CD4-positive, alpha-beta memory T cell (primary cell): ENCODE measurements at places on chromosomes 4 and X. TPM values are rescaled to one million over a fixed set of nuclear protein-coding genes. Genes with fewer than 3 reads are reported as not detected.

SLC9A7 gene
- 3.5 TPM for total RNA-seq

ADAM29 gene
- total RNA-seq = 0.41 TPM

AWAT2 gene
- not detected for total RNA-seq

VCX3B gene
- total RNA-seq = not detected

P2RY8 gene
- 195 TPM for total RNA-seq

DNA sequence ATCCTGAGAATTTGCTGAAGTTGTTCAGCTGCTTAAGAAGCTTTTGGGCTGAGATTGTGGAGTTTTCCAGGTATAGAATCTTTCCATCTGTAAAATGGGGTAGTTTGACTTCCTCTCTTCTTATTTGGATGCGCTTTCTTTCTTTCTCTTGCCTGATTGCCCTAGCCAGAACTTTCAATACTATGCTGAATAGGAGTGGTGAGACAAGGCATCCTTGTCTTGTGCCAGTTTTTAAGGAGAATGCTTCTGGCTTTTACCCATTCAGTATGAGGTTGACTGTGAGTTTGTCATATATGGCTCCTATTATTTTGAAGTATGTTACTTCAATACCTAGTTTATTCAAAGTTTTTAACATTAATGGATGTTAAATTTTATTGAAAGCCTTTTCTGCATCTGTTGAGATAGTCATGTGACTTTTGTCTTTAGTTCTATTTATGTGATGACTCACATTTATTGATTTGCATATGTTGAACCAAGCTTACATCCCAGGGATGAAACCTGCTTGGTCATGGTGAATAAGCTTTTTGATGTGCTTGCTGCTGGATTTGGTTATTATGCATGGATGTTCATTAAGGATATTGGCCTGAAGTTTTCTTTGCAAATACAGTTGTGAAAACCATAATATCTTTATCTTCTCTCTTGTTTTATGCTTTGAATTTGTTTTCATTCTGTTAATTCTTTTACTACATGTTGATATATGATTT, 573.8 kb upstream of the NDST4 start:
- no peaks in the 10 kb centered on the region for H3K4me1 ChIP-seq
- no peak overlapping the region for H3K27ac ChIP-seq
- DNase-seq = no peak
- no peaks in the 10 kb centered on the region for H3K27me3 ChIP-seq
- no peak overlapping the region for H3K4me3 ChIP-seq

DNA sequence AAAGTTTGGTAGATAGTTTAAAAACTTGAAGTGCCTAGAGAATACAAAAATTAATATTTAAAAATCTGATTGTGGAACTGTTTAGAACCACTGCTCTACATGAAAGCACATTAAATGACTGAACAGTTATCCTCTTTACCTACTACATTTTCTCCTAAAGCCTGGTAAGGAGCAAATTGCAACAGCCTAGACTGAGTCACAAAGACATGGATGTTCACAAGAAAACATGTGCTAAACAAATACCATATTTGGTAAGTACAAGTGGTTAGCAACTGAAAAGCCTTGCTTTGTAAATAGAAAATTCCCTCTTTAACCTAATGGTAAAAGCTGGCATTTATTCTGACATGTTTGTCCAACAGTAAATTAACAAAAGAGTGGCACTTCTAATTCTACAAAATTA, 203.1 kb downstream of the FBXO8 start:
- H3K4me3 ChIP-seq = no peak overlapping the region
- H3K4me1 ChIP-seq = no peaks in the 10 kb centered on the region
- H3K27ac ChIP-seq = no peak overlapping the region
- H3K27me3 ChIP-seq = no peaks in the 10 kb centered on the region

DNA sequence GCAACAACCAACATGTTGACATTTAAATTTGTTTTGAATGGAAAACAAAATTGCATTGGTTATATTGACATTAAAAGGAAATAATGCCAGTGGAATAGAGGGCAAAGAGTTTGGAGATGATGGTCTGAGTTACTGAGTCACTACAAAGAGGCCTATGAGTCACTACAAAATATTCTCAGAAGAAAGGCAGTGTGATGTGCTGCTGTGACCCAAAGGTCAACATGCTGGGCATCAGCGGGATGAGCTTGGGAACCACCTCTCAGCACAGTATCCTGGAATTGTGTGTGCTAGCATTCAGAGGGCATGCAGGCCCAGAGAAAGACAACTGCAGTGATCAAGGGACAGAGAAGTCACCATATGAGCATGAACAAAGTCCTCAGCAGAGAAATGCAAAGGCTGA, 2.8 kb downstream of the CMC4 start:
- H3K4me1 ChIP-seq = peaks cover 27% of the 10 kb centered on the region
- H3K36me3 ChIP-seq = no peaks in the 10 kb centered on the region
- H3K27me3 ChIP-seq = no peaks in the 10 kb centered on the region
- no peak for DNase-seq

DNA sequence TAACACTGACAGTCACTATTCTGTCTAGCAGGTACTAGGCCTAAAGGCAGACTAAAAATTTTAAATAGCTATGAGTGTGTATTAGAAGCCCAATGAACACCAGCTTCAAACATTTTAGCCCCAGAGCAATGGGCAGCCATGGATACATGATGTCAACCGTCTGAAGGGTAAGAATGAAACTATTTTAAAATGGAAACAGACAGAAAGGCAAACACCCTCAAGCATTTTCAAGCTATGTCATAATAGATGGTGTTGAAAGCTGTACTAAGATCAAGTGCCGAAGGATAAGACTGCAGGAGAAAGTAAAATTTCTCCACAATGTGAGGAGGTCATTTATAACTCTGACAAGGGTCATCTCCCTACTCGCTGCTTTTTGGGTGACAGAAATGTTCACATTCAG, 225.0 kb downstream of the COL25A1 start:
- no peak overlapping the region for H3K27ac ChIP-seq
- H3K36me3 ChIP-seq = no peaks in the 10 kb centered on the region
- DNase-seq = no peak
- no peaks in the 10 kb centered on the region for H3K4me1 ChIP-seq
